Epithelial cell of esophagus (primary cell): ENCODE measurements at places on chromosomes 11 and 22.

DNA sequence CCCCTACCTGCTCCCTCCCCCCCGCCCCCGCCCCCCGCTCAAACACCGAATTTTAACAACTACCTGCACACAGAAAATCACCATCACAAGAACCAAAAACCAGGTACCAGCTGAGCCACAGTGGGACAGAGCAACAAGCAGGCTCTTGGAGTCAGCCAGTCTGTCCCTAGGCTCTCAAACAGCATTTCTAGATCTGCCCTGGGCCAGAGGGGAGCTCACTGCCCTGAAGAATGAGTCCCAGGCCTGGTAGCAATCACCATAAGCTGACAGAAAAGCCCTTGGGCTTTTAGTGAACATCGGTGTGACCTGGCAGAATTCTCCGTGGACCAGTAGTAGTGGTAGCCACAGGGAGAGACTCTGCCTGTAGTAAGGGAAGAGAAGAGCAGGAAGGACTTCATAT, 58.3 kb downstream of the C11orf87 start:
- DNase-seq: no peak

- peak; percentile 58 for DNase-seq
These were observed 112.9 kb downstream of the SPON1 start for GRCh38 chr11:14075118-14076078.

DNA sequence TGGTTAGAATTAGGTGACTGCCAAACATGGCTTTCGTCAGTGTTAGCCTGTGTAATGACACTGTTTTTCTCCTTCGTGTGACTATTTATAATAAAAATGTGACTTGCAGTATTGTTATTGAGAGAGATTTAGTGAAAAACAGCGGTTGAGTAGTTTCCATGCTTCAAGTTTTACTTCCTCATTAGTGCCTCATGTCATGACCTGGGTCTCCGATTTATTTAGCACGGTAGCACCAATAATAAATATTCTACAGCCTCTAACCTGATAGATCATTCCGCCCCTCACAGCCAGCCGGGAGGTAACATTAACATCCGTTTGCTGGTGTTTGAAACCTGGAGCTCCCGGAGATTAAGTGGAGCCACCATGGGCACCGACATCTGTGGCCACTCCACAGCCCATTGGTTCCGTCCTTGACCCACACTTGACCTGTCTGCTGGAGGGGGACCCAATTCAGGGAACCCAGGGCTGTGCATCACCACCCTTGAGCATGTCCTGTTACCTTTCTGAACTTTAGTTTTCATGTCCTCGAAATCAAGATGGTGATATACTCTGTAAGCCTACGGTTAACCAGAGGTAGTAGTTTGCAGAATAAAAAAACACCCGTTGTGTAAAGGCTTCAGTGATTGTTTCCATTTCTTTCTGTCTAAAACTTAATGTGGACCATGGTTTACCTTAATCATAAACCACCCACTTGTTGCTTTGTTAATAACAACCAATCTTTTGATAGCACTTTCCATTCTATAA, 104.1 kb downstream of the ATXN10 start:
- no peak for DNase-seq

DNA sequence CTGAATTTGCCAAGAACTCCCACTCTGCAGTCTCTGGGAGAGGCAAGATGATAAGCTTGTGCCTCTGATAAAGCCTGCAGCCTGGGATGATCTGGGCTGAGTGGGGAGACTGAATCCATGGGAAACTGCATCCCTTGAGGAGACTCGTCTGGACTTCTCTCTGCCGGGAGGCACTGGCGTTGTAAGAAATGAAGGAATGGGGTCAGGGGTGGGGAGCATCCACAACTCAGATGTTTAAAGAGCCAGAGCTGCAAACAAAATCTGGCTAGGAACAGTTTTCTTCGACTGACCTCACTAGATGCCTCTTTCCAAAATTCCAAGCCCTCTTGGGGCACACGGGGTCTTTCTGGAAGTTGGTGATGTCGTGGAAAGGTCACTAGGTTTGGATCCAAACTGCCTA, 64.4 kb downstream of the SPON1 start:
- no peak for DNase-seq

- DNase-seq: no peak
These were observed 3.4 kb downstream of the PHF21A start for GRCh38 chr11:46117842-46118241.

- DNase-seq: no peak
These were observed 12.4 kb upstream of the TBX1 start for GRCh38 chr22:19748139-19748538.

DNA sequence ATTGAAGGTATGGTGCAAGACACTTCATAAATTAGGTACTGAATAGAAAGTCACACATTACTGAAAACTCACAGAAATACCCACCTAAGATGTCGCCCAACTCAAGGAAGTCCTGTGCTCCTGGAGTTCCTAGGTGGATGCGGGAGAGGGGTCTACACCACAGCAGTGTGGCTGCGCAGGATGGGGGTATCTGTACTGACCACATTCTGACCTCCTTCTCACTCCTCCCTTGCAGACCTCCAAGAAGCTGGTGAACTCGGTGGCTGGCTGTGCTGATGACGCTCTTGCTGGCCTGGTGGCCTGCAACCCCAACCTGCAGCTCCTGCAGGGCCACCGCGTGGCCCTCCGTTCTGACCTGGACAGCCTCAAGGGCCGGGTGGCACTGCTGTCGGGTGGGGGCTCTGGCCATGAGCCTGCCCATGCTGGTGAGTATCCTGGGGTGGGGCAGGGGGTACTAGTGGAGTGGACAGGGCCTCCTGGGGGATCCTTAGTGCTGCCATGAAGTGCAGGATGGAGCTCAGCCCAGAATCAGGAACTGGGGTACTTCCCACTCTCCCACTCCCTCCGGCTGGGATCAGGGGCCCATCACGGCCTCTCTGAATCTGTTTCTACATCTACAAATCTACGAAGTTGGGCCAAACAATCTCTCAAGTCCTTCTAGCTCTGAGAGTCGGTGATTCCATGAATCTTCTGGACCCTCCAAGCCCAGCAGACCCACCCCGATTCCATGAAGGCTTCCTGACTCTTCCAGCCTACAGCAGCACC, 4.9 kb downstream of the TKFC start:
- no peak for DNase-seq

DNA sequence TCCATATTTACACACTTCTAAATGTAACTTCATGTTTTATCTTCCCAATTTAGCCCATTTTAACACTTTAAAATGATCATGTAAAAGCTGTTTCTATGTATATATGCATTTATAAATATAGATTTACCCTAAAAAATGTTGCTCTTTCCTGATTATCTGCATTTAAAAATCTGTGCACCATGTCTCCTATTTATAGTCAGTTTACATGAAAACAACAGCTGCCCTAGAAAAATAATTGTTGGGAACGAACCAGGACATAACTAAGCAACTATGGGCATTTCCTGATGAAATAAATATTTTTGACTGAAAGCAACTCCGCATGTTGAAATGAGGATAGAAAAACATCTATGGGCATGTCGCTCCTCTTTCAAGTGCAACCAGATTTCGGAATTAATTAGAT, 1368.2 kb downstream of the FAM181B start:
- no peak for DNase-seq

- peak; percentile 67 for DNase-seq
These were observed 27.1 kb upstream of the TOP3B start for GRCh38 chr22:22009661-22010060.

DNA sequence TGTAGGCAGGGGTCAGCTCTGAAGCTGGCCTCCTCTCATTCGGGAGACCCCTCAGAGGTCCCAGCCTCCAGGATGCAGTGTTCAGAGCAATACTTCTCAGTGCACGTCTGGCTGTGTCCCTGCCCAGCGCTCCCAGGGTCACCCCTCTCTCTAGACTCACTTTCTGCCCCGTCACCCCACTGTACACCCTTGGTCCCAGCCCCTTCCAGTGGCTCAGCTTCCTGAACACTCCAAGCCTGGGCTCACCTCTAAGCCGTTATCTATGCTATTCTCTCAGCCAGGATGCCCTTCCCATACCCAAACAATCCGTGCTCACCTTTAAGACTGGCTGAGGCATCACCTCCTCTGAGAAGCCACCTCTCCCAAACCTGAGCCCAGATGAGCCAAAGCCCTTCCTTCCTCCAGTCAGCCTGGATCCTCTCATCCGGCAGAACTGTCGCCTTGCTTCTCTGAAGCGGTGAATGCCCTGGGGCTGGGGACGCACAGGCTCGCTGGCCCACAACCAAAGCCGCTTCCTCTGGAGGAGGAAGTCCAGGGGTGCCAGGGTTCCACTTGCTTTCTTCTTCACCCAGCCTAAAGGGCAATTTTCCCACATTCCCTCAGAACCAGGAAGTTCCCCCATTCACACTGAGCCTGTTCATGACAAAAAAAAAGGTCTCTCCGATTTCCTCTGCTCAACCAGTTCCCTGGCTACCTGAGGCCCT, 13.7 kb upstream of the CDKN1C start:
- no peak for DNase-seq

- DNase-seq: peak; percentile 4
These were observed 261.3 kb downstream of the TMEM135 start for GRCh38 chr11:87299041-87299481.

- DNase-seq: no peak
These were observed 132.1 kb upstream of the PAX6 start for GRCh38 chr11:31943056-31943780.

- no peak for DNase-seq
These were observed 2.6 kb upstream of the MCM5 start for GRCh38 chr22:35397095-35397904.

DNA sequence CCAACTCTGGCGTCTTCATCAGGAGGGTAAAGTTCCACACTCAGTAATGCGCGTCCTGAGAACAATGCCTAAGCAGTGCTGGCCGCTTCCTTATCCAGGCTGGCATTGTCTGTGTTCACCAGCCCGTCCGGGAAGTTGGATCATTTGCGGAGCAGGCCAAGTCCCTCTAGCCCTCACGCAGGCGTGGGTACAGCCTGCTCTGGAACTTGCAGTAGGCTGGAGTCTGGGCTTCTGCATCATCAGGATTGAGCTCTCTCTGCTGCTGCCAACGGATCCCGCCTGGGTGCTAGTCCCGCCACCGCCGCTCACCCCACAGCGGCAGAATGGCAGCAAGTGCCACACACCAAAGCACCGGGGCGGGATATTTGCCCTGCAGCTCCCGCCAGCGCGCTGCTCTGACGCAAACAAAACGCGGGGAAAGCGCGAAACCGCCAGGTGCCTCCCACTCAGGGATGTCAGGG, 29.0 kb downstream of the GLYATL1 start:
- DNase-seq: no peak

- DNase-seq: no peak
These were observed 44.1 kb downstream of the GNB1L start for GRCh38 chr22:19810381-19811201.

DNA sequence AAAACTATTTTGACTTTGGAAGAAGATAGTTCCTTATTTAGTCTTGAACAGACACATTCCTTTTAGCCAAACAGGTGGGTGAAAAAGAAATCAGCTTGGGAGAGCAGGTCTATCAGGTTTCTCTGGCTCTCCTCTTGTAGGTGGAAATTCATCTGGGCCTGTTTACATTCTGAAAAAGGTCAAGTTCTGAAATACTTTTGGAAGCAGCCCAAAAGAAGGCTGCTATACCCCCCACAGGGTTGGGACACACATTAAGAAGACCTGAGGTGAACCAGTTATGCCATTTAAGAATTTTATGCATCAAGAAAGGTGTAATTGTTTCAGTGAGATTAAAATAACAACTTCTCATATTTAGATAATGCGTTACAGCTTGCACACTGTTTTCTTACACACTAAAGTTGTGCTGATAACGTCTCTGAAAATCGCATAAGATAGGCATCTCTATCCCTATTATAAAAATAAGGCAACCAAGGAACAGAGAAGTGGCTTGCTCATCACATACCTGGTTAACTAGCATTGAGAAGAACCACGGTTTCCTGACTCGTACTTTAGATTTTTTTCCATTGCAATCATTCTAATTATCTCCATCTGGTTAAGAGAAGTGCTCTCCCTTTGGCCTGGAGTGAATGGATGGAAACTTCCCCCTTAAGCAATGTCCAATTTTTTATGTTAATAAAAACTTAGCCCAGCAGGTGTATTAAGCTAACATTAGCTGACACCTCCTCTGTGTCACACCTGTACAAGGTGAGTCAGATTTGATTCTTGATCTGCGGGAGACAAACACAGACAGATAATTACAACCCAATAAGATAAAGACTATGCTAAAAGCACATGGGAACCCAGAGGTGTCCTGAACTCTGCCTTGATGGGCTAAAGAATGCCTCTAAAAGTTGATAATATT, 60.5 kb upstream of the UCP3 start:
- peak; percentile 71 for DNase-seq

DNA sequence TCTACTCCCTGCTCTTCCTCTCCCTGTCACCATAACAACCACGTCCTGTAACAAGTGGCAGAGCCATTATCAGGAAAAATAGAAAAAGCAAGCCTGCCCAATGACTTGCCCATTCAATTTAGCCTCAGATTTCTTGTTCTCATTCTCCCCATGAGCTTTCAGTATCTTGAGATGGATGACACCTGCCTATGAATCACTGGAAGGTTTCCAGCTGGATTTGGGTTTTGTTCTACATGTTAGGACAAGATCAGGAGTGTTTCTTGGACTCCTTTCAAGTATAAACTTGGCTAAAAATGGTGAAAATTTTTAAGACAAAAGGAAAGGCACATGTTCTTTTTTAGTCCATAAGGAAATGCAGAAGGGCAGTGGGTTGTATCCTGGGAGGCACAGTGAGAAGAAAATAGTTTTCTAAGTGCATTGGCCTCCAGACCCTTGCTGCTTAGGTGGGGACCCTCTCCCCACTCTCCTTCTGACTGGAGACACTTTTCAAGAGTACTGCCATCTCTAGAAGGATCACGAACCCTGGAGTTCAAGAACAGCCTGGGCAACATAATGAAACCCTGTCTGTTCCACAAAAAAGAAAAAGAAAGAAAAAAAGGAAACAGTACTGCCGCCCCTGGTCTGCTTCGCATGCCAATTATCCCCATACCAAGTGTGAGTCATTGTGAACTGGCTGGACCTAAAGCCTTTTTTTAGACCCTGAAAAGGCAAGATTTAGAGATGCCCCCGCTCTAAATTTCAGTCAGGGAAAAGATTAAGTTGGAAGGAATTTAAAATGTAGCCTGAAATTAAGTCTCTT, 51.0 kb downstream of the MTNR1B start:
- peak; percentile 97 for DNase-seq

GRCh38 chr11:116660011-116660410, 112.8 kb downstream of the BUD13 start:
- DNase-seq: no peak

- no peak for DNase-seq
These were observed 218.9 kb upstream of the ISX start for GRCh38 chr22:34847072-34847471.

- DNase-seq: no peak
These were observed 113.4 kb downstream of the CTNND1 start for GRCh38 chr11:57874981-57875380.

GRCh38 chr11:11672789-11673188, 51.0 kb upstream of the GALNT18 start:
- DNase-seq: no peak

GRCh38 chr11:82992223-82992622, 79.5 kb downstream of the RAB30 start:
- no peak for DNase-seq

- peak; percentile 25 for DNase-seq
These were observed 1.7 kb downstream of the MALAT1 start for GRCh38 chr11:65500387-65501185.
